ENCODE measurements at places on chromosomes 2 and 18.

- no peak for DNase-seq
Observed at GRCh38 chr18:59148192-59148591, 8.5 kb downstream of the SEC11C start.

- DNase-seq, result no peak
Observed at GRCh38 chr2:60336442-60337141, 216.9 kb downstream of the BCL11A start.

GRCh38 chr2:18546567-18546966, 13.9 kb downstream of the RDH14 start:
- DNase-seq, result peak; percentile 6

GRCh38 chr18:2627821-2628276, 27.7 kb upstream of the SMCHD1 start:
- peak; percentile 23 for DNase-seq

DNA sequence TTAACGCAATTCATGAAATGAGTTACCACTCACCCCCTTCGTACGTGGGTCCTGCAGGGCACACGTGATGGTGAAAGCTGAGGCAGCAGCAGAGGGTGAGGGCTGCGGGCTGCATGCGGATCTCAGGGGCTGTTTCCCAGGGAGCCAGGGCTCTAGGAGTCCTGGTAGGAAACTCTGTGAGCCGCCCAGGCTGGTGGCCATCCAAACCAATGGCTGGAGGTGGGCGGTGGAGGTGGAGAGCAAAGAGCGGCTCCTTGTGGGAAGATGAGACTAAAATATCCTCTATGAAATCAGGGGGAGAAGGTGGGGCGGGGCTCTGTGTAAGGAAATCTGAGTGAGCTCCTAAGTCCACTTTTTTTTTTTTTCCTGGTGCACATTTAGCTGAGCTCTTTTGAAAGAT, 120.1 kb upstream of the SLC1A4 start:
- no peak for DNase-seq

DNA sequence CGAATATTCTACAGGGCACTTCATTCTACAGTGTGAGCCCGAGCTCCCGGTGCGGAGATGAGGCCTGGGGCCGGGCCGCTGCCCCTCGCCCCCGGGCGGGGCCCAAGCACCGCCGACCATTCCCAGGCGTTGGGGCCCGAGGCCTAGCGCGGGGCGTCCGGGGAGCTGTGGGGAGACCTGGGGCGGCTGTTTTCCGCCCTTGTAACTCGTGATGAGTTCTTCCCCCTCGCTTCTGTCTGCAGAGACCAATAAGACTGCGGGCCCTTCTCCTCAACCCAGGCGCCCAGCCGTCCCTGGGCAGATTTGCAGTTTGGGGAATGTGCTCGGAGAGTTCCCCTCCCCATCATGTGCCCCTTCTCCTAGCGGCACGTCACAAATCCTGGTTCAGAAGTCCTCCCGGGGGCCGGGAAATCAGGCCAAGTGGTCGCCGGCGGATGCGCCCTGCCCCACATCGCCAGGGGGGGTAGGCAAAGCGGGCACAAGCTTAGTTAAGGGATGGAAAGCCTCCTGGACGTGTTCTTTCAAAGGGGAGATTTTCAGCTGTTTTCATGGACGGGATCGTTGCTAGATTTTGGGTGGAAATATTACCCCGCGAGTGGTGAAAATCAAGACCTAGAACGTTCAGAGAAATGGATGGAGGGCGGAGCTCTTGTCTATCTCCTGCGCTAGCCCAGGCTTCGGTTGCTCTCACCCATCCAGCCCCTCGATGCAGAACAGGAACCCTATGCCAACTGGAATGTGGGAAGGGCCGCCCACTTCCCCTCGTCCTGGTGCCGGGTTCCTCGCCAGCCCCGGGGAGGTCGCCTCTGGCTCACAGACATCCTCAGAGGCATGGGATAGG, 18.8 kb upstream of the HAAO start:
- DNase-seq, result peak; percentile 63

- DNase-seq, result peak; percentile 17
Observed at GRCh38 chr2:238861766-238862315, 14.0 kb downstream of the TWIST2 start.

GRCh38 chr18:58015065-58015780, 28.8 kb upstream of the NEDD4L start:
- no peak for DNase-seq

Data from fibroblast of skin of right quadriceps (primary cell).